ENCODE measurements at places on chromosomes 2 and 18.

GRCh38 chr2:34731292-34731691 is 1132.2 kb upstream of the FAM98A start:
- DNase-seq = no peak

GRCh38 chr2:9287400-9288045 is 80.9 kb downstream of the ASAP2 start:
- no peak for DNase-seq

DNA sequence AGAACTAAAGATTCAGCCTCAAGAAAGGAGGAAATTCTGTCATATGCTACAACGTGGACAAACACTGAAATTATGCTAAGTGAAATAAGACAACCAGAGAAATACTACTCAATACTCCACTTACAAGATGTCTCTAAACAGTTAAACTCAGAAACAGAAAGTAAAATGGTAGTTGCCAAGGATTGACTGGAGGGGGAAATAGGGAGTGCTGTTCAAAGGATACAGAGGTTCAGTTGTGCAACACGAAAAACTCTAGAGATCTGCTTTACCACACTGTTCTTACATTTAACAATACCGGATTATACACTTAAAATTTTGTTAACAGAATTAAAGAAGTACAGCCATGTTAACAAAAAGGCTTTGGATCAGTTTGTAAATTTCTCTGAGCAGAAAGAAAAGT is 39.8 kb upstream of the C2orf15 start:
- DNase-seq = no peak

GRCh38 chr2:238811759-238812158 is 36.1 kb upstream of the TWIST2 start:
- DNase-seq = no peak

GRCh38 chr2:64629329-64629781 is 24.4 kb downstream of the SERTAD2 start:
- no peak for DNase-seq

DNA sequence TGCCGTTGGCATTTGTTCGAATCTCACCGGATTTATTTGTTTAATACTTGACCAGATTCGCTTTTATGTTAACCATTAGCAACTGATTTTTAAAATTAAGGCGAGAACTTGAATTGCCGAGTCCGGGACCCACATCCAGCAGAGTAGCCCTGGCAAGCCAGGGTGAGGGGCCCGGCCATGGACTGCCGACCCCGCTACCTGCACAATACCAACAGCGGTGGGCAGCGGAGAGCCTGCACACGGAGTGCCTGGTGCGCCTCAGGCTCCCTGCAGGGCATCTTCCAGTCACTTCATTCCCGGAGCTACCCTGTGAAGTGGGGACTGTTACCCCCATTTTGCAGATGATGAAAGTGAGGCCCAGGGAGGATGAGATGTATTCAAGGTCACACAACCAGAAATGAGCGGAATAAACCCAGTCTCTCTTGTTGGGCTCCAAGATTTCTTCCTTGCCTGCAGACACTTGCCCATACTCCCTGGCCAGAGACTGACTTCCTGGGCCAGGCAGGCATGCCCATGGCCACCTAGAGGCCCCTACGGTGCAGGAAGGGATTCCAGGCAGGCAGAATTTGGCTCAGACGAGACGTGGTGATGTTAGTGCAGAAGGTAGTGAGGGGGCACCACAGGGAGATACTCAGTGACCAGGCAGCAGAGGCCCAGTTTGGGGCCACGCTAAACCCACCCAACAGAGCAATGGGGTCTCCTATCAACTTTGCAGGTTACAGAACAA is 2.9 kb downstream of the FBLN7 start:
- DNase-seq = no peak

GRCh38 chr2:45964223-45964841 is 312.9 kb downstream of the PRKCE start:
- no peak for DNase-seq

DNA sequence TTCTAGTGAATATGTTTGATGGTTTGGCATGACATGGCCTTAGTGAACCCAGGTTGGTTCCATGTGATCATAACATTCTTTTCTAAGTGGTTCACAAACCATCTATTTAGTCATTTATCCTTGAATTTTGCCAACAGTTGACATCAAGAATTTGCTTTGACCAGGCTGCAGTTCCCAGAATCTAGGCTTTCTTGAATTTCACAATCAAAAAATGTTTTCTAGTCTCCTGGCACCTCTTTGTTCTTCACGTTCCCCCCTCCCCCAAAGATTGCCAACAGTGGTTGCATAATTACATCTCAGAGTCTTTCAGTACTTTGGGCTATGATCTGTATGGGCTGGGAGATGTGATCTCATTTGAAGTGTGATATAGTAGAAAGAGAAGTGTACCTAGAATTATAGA is 124.0 kb downstream of the GATA6 start:
- DNase-seq = no peak

GRCh38 chr2:29196792-29197788 is 81.9 kb downstream of the CLIP4 start:
- DNase-seq = peak; percentile 53

- no peak for DNase-seq
Measured at GRCh38 chr18:37741032-37741623, 175.5 kb upstream of the CELF4 start.

DNA sequence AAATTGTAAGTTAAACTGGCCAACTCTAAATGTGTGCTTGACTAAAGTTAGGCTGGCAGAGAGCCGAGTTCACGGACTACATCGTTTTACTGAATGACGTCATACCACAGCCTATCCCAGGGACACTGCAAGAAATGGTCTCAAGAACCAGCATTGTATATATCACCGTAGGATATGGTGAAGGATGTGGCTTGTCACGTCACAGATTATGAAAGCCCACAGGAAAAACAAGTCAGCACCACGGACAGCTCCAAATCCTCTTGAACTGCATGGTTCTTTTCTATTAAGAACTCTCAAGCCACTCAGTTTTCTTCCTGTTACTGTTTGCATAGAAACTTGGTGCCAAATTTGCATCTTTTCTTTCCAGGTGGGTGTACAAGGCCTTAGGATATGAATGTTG is 85.1 kb upstream of the ACAA2 start:
- DNase-seq = peak; percentile 9

- no peak for DNase-seq
Measured at GRCh38 chr2:225020168-225020849, 22.0 kb downstream of the DOCK10 start.

DNA sequence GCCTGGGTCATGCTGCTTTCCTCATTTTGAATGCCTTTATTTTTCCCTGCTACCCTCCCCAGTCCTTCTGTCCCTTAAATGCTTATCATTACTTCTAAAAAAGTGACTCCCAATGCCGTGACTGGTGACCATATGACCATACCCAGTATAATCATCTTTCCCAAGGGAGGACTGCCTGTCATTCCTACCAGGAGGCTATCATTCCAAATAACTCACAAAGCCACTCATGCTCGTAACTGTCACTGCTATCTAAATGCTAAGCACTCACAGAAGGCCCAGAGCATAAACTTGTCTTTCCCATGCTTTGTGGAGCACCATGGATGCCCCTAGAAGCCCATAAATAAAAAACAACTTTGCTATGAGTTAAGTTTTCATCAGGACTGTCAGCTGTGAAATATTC is 38.7 kb upstream of the CREB1 start:
- DNase-seq = no peak

GRCh38 chr2:26585966-26586365 is 55.2 kb downstream of the CIB4 start:
- no peak for DNase-seq

- no peak for DNase-seq
Measured at GRCh38 chr2:98608962-98609604, 694 bp downstream of the UNC50 start.

- DNase-seq = no peak
Measured at GRCh38 chr2:175840256-175840655, 161.8 kb downstream of the LNPK start.

- DNase-seq = no peak
Measured at GRCh38 chr2:29518646-29519337, 402.6 kb downstream of the ALK start.

DNA sequence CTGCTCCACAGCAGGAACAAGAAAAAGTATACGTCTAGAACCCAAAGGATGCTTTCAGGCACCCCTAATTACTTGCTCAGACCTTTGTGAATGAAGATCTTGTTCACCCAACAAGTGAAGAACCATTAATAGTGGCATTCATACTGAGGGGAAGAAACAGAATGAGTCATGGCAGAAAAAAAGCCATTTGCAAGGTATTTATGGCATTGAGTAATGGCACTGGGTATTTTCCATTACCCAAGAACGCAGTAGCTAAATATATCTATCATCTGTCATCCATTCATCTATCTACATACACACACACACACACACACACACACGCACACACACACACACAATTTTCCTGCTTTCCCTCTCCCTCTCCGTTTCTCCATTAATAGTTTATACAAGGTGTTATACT is 56.4 kb upstream of the XIRP2 start:
- no peak for DNase-seq

- no peak for DNase-seq
Measured at GRCh38 chr18:33577685-33578517, at the start of gene ASXL3. ASXL3 (plus strand) TSS chr18:33578219; CDS start chr18:33578632, 413 bp downstream.

DNA sequence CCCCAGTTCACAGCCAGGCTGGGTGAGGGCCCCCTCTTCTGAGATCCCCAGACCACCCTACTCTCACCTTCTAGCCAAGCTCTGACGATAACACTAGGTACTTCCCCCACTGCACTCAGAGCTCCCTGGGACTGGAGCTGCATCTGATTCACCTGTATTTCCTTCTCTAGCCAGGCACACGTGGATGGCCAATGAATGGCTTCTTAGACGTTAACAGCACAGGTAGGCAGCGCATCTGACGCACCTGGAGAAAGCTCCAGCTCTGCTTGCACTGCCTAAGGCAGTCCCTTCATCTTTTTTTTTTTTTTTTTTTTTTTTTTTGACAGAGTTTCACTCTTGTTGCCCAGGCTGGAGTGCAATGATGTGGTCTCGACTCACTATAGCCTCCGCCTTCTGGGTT is 48.1 kb downstream of the GALNT14 start:
- DNase-seq = no peak

DNA sequence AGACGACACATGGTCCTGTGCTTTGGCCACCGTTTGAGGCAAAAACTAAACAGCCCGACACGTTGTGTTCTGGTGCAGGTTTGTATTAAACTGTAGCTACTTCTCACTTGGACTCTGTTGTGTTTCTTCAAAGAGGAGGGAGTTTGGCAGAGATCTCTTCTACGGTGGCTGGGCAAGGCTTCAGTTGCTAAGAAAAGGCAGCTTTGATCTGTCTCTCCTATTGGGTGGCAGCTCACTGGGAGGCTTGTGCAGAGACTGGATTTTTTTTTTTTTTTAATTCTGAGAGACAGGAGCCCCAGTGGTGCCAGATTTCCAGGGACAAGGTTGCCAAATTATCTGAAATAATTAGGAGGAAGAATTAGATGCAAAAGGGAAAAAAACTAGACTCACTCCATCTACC is 20.2 kb upstream of the MAPRE3 start:
- no peak for DNase-seq

- DNase-seq = no peak
Measured at GRCh38 chr2:216156822-216157221, 47.7 kb downstream of the XRCC5 start.

DNA sequence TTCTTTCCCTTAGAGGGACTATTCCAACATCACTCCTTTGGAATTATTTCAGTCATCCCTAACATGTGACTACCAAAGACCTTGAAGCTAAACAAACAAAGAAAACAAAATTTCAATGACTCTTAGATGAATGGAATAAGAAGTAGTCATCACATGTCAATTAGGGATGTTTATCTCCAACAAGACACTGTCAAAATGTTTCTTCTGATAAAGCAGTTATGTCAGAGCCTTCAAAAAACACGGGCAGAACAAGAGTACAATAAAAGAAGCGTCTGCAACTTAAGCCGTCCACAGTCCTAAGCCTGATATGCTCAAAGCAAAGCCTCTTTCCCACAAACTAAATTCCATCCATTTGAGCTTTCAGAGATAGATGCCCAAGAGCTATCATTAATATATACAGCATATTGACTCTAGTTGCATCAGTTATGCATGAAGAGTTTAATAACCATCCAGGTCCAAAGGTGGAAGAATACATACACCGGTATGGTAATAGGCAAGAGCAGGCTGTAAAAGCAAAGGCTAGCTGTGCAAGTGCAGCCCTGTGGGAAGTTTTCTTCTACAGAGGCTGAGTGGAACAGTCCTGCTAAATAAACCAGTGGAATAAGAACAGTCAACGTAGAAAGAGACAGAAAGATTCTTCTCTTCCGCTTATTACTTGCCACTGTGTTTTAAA is 98.1 kb downstream of the ICA1L start:
- no peak for DNase-seq

GRCh38 chr18:48986851-48987761 is 36.3 kb upstream of the SMAD7 start:
- no peak for DNase-seq

- no peak for DNase-seq
Measured at GRCh38 chr2:39476524-39476923, 39.4 kb upstream of the MAP4K3 start.

DNA sequence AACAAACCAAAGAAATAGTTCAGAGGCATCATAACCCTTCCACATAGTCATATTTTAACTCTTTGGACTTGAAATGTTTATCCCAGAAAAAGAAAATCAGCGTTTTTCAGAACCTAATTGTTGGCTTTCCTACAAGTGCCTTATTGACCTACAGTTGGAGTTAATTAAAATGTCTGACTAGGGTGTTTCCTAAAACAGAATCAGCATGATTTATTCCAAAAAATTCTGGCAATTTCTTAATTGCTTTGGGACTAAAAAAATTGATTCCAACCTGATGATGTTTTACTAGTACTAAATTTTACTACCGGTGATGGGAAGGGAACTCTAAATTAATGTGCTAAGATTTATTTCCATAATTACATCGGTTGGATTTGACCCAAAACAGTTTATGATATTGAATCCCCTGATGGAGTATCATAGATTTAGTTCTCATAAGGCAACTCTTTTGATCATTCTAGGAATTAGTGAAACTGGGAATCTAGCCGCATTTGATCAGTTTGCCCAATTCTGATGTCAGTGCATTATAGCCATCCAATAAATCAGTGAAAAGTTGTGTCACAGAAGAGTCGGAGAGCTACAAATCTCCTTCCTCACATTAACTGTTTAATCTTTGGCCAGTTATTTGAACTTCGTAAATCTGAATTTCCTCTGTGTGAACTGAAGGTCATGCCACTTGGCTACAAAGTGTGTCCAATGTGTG is 134.3 kb upstream of the DSEL start:
- DNase-seq = no peak

DNA sequence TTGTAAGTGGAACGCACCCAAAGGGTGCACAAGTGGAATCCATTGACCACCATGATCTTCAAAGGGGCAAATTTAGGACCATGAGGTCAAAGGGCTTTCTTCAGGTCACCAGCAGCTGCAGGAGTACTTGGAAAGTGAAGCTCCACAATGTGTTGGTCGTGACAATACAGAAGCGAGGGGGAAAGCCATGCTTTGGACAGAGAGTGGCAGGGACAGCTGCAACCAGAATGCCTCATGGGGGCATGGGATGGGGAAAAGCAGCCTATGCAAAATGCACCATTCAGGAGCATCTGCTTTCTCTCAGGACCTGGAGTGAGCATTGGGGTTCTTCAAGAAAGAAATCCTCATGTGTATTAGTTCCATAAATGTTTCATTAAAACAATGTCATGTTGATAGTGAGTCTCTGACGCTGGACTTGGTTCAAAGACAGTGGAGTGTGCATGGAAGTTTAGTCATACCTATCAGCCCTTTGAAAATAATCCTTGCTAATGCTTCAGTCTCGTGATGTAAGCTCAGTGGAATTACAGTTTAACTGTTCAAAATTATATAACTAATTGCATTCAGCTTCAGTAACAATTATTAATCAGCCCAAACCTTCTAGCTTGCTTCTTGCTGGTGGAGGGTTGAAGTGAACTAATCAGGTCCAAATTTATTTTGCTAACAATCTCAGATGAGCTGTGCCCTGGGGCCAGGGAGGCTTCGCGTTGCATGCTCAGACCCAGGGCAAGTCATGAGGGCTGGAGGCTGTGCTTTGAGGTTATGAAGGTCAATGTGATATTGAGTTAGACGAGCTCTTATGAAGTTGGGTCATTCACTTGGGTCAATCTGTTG is 41.6 kb downstream of the ACKR3 start:
- no peak for DNase-seq
